Thyroid gland (tissue), 4 donors: ENCODE measurements at places on chromosomes 6 and 20.
A peak's percentile ranks its signal among the peaks of the same experiment; 100 is the strongest.

DNA sequence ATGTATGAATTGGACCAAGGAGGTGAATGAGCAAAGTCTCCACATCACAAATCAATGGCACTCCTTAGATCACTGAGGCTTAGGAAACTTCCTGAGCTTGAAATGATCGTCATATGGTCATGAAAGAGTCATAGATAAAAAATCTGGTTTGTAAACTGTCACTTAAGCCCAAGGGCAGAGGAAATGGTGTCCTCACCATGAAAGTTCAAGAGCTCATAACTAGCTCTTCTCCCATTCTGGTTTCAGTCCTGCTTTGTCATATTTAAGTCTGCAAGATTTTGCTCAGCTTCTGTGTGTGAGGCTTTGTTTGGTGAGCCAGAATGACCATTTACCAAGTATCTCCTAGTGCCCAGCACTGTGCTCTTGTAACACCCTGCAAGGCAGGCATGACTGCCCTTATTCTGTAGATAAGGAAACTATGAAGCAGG, 60.5 kb downstream of the GJA10 start:
- DNase-seq: no peak

- DNase-seq: no peak
These were observed 44.5 kb upstream of the LAMA4 start for GRCh38 chr6:112298816-112299281.

- DNase-seq: no peak
These were observed 2.9 kb downstream of the BIRC7 start for GRCh38 chr20:63238514-63239125.

GRCh38 chr20:34254979-34255378, 13.8 kb downstream of the ASIP start:
- DNase-seq: no peak

GRCh38 chr6:77466055-77466450, 2.8 kb upstream of the HTR1B start:
- DNase-seq: peak; percentile 45

DNA sequence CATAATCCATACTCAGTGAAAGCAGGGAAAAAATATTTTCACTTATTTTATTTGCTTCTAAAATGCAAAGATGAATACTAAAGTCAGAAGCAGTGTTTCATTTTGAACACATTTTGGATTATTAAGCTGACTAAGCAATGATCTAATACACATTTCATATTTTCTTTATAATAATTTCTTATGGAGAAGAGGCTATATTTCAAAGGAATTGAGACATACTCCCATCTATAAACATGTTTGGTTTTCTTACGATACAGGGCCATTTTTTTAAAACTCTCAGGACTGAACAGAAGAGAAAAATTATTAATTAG, 26.9 kb upstream of the VAPB start:
- no peak for DNase-seq

DNA sequence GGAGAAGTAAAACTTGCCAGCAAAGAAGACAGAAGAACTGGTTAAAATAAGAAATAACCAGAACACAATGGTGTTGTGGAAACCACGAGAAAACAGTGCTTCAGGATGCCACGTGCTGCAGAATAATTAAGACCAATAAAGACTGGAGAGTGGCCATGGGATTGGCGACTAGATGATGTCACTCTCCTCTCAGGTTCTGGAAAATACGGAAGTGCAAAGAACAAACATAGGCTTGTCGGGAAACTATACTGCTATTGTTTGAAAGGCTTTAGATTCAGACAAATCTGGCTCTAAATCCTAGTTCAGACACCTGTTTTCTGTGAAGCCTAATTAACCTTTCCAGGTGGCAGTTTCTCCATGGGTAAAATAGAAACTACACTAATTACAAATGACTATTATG, 138.4 kb upstream of the STXBP5 start:
- no peak for DNase-seq

DNA sequence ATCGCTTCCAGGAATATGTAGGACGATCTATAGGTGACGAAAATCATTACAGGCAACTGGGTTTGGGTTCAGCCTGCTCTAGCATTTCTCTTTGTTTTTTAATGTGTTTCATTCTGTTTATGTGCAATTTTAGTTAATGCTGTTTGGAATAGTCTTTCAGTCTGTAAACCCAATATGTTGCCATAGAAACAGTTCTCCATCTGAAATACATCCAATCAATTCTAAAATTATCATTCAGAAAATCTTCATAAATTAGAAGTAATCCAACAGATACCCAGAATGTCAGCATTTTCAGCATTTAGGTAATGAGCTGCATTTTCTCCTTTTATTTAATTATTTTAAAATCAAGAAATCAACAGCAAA, 34.8 kb upstream of the COL9A1 start:
- DNase-seq: no peak

DNA sequence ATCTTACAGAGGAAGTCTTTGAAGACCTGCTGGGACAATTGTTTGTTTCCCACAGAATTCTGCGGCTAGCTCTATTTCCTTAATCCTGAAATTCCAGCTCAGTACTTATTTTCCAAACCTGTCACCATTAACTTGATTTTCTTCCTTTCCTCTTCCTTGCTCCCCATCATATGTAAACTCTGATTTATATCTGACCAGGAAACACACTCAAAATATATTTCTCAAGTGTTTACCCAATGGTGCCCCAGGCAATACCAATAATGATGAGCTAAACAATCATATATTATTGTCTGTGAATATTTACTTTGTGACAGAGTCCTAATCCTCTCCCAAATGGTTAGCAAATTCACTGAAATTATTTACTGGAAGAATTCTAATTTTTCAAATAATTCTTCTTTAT, 597.3 kb downstream of the PKHD1 start:
- no peak for DNase-seq

- no peak for DNase-seq
These were observed 547.8 kb downstream of the TENT5A start for GRCh38 chr6:81204731-81205130.

- no peak for DNase-seq
These were observed 706 bp upstream of the NANP start for GRCh38 chr20:25624500-25624939.

DNA sequence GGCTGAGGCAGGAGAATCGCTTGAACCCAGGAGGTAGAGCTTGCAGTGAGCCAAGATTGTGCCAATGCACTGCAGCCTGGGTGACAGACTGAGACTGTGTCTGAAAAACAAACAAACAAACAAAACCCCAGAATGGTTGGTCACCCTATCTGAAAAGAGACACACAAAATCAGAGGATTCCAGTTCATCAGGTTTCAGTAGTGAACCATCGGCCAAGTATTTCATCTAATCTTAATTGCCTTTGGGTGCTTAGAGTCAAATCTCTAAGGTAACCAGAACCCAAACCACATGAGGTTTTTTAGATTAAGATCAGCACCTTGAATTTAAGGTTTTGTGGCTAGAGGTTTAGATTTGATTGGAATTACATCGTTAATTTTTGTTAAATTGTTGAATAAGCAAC, 8.3 kb upstream of the ZBTB2 start:
- DNase-seq: no peak

DNA sequence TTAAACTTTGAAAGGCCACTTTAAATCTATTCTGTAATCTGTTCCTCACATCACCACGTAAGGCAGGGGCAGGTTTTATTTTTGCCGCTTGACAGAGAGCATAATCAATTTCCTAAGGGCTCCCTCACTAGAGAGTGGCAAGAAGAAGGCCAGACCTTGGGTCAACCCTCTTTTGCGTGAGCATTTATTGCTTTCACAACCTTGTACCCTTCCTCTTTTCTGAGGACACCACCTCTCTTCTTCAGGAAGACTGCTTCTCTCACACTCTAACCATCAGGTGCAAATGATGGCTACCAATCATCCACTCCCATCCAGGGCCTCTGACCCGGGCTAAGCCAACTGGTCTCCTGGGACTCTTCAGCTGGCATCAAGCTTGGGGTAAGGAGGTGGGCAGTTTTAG, 25.2 kb upstream of the QKI start:
- DNase-seq: no peak

DNA sequence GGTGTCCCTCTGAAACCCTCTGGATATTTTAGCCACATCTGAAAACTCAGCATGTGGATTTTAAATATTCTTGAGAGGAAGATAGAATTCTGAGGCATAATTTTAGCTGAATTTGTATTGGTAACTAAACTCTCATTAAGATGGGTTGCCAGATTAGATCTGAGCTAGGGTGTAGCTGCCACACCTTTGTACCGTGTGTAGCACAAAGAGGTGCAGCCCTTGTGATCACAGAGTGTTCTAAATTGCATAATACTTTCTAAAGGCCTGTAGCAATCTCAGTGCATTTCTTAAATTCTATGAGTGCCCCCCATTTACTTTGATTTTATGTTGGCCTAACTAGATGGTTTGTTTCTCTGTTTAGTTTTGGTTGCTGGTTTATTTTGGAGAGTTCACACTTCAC, 53.0 kb downstream of the FLRT3 start:
- no peak for DNase-seq

- no peak for DNase-seq
These were observed 627 bp downstream of the RPS18 start for GRCh38 chr6:33272275-33273128.

GRCh38 chr6:64459411-64459944, 823.9 kb downstream of the PHF3 start:
- DNase-seq: no peak

- no peak for DNase-seq
These were observed 1.0 kb downstream of the NR2E1 start for GRCh38 chr6:108166664-108167448.
